ENCODE measurements at places on chromosomes 4 and X.

GRCh38 chrX:9729171-9729885 is 36.3 kb downstream of the GPR143 start:
- no peak for DNase-seq

DNA sequence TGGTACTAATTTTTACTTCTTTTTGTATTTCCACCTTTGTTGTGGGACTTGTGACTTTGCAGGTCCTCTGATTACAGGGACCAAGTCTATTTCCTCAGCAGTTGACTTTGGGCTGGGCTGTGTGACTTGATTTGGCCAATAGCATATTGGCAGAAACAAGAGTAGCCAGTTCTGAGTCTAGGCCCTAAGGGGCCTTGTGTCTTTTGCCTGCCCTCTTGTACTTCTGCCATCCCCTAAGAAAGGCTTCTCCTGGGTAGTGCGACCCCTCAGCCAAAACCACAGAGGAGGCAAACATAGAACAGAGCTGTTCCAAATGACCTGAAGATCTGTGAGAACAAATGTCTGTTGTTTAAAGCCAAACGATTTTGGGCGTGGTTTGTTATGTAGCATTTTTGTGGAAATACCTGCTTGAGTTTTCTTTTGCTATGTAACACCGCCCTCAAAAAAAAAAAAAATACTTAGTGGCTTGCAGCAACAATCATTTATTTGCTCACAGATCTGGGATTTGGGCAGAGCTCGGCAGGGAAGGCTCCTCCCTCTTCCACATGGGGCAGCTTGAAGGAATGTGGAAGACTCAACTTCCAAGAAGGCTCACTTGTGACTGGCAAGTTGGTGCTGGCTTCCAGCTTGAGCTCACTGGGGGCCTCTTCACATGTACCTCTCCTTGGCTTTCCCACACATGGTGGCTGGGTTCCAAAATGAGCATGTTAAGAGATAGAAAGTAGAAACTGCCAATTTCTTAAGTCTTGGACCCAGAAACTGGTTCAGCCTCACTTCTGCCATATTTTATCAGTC is 423.0 kb upstream of the CNKSR2 start:
- DNase-seq = no peak

GRCh38 chr4:179662522-179662921 is 2220.3 kb upstream of the AGA start:
- DNase-seq = no peak

DNA sequence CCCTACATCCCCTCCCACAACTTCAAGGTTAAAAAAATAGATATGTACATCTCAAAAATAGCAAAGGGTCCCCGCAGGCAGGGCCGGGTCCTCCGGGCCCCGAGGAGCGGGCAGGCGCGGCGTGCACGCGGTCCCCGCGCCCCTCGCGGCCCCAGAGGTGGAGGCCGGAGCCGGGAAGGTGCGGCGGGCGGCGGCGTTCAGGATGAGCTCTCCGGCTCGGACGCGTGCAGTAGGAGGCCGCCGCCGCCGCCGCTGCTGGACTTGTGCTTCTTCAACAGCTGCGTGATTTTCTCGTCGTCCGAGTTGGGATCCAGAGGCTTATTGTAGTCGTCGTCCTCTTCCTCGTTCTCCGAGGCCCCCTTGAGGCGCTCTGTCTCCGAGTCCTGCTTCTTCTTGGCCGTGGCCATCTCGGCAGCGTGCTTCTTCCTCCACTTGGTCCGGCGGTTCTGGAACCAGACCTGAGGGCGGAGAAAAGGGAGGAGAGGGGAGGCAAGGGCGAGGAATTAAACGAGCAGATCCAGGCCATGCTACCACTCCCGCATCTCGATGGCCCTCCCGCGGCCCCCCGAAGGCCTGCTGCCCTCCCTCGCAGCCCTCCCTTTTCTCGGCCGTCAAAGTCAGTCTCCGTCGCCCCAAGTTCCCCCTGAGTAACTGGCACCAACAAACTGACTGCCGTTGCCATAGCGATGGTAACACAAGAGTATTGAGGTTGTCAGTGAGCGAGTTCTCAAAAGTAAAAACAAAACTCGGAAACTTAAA is 5.8 kb downstream of the NKX6-1 start:
- no peak for DNase-seq

DNA sequence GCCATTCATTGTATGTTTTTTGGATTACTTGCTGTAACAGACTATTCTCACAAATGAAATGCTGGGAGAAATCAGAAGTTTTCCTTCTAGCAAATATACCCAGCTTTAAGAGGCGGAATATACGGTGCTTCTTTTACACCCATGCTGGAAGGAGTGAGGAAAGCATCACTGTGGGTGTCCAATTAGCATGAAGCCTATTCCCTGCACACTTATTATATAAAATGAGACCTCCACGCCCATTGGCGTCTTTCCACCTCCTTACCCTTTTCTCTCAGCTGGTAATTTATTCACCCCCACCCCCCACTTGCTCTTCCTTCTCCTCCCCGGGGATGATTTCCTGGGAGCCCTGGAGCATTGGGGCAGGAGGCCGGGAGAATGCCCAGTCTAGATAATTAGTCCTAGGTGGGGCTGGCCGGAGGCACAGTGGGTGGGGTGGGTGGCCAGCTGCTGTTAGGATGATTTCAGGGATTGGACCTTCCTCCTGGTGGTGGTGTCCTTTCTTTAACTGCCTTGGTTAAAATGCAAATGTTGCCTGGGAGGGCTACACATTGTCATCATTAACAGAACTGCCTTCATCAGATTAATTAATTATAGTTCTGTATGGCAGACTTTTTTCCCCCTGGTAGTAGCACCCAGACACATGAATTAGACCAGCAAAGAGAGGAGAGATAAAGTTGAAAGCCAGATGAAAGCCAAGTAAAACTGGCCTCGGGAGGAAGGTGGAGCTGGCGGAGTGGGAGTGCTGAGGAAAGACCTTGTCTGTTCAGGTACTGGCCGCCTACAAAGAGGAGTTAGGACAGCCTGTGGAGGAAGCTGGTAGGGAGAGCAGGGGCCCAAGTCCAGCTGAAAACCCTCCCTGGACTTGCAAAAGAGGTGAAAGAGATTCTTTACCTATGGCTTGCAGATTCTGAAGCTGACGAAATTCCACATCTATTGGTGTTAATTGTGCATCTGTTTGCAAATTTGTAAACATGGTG is 11.4 kb downstream of the SHROOM2 start:
- no peak for DNase-seq

GRCh38 chr4:156193106-156193505 is 239.4 kb upstream of the CTSO start:
- DNase-seq = no peak

GRCh38 chr4:147777456-147778091 is 45.7 kb downstream of the ARHGAP10 start:
- no peak for DNase-seq

GRCh38 chr4:18391354-18391728 is 369.8 kb upstream of the LCORL start:
- no peak for DNase-seq

DNA sequence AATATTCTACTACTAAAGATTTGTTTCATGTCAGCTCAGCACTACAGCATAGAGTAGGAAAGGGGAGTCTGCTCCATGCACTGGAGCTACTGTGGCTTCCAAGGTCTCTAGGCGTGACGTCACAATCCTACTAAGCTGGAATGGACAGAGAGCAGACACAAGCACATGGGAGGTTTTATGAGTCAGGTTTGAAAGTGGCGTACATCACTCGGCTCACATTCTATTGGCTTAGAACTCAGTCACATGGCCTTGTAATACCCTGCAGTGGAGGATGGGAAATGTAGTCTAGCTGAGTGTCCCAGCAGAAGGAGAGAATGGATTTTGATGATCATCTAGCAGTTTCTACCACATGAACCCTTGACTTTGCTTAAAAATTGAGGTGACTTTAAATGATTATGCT is 624.8 kb upstream of the ATOH1 start:
- DNase-seq = no peak

DNA sequence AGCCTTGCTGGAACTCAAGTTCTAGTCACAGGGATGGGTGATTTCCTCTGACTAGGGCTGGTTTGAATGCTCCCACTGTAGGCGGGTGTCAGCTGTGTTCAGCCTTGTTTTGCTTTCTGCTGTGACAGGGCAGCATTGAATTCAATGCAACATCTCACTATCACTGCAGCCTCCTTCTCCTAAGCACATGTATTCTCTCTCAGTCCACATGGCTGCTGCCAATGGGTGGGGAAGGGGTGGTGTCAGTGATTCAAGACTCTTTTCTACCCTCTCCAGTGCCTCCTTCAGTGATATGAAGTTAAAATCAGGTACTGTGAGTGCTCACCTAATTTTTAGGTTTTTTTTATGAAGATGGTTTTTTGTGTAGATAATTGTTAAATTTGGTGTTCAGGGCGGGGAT is 46.3 kb downstream of the COL4A5 start:
- no peak for DNase-seq

GRCh38 chrX:24703185-24703494 is 9.4 kb downstream of the POLA1 start:
- no peak for DNase-seq

Data from CD4-positive, alpha-beta T cell treated with Interferon alpha-2 for 1 hour (primary cell).